Stimulated activated effector memory CD8-positive, alpha-beta T cell treated with anti-CD3 and anti-CD28 coated beads, Interleukin-12 subunit alpha, Interleukin-12 subunit beta, amount 100 ng/mL, for 72 hours (primary cell): ENCODE measurements at places on chromosomes 1 and 21.

- DNase-seq, result no peak
These were observed 87.0 kb downstream of the ATP5PO start for GRCh38 chr21:33828577-33828976.

DNA sequence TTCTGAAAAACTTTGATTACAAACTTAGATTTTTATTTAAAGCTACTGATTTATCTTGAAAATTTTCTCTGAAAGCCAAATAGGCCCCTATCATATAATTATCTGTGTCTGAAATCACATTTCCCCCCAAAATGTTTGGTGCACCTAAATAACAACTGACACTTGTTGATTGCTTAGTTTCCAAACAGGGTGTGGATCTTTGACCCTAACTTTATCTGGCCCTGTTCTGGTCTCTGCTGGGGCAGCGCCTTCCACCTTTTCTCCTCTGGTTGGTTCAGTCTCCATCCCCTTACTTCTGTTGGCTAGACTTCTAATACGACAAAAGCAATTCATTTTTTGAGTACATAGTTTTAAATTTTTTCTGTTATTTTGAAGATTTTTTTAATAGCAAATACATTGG, 10.2 kb upstream of the OTUD7B start:
- no peak for DNase-seq

GRCh38 chr1:228387321-228387720, 19.3 kb downstream of the TRIM11 start:
- no peak for DNase-seq

- DNase-seq, result peak; percentile 36
These were observed 29.0 kb upstream of the ABCG1 start for GRCh38 chr21:42189860-42190485.

DNA sequence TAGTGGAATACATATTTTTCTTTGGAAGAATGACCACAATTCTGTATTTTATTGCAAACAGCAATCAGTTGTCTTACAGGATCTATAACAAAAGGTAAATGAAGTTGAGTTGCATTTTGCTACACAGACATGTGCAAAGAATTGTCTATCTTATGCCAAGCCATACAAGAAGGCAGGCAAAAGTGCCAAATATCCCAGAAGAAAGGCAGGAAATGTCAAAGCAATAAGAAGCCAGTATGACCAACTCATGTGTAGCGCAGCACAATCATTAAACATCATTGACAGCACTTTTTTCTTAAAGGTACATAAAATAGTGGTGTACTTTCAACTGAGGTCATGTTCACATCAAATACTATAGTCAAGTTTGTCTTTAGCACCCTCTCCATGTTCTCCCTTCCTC, 42.7 kb downstream of the NIBAN1 start:
- no peak for DNase-seq

GRCh38 chr1:235820061-235820460, 46.6 kb downstream of the LYST start:
- DNase-seq, result no peak

GRCh38 chr1:215160351-215160750, 77.8 kb downstream of the KCNK2 start:
- DNase-seq, result no peak

DNA sequence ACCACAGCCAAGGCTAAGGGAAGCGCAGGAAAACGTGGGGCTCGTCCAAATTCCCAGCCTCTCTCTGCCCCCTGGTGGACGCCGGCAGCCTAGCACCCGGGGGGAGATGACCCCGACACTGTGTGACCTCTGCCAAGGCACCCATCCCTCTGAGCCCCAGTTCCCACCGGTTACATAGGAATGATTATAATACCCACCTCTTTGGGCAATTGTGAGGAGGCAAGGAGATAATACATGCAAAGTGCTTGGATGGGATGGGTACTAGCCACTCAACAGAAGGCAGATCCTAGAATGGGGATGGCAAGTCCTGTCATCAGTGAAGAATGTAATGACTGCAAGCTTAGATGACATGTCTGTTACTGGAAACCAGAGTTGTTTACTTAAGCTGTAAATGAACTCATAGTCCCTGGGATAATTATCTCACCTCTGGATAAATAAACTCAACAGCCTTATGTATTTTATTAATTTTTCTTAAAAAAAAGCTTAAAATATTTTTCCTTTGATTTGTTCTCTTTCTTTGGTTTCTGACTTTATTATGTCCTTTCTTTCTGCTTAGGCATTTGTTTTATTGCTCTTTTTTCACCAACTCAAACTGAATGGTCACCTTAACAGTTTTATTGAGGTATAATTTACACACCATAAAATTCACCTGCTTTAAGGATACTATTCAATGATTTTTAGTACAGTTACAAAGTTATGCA, 11.3 kb upstream of the BMP8B start:
- peak; percentile 41 for DNase-seq

GRCh38 chr1:211332830-211333229, 6.2 kb downstream of the TRAF5 start:
- no peak for DNase-seq

DNA sequence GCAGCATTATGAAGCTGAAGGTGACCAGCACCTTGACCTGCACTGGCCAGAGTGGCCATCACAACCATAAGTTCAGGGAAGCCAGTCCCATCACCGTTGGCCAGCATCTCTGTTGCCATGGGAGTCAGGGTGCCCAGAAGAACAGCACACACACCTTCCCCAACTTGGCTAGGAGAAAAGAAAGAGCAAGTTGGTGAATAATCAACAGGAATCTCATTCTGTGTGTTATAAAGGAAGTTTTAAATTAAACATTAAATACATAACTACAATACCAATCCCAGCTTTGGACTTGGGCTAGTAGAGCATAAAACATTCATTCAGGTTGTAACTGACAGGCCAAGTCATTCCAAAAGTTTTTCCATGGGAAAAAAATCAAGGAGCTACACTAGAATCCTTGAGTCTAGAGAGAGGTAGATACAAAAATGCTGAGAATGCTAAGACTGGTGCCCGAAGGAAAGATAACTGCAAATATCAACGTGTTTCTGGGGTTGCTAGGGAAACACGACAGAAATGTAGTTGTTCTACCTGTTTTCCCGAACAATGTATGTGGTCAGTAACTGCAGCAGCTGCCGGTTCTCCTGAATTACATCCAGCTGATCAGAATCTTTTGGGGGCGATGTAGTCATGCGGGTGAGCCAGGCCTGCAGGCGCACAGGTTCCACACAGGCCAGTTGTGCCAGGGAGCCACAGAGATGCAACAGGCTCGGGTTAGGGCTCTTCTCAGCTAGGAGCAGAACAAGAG, 45.6 kb downstream of the UBR4 start:
- no peak for DNase-seq

- no peak for DNase-seq
These were observed 251.2 kb downstream of the ZNF326 start for GRCh38 chr1:90246069-90246468.

- no peak for DNase-seq
These were observed 27.8 kb upstream of the FMOD start for GRCh38 chr1:203378556-203379245.

- DNase-seq, result no peak
These were observed 1.7 kb downstream of the SLC27A3 start for GRCh38 chr1:153776845-153777370.

DNA sequence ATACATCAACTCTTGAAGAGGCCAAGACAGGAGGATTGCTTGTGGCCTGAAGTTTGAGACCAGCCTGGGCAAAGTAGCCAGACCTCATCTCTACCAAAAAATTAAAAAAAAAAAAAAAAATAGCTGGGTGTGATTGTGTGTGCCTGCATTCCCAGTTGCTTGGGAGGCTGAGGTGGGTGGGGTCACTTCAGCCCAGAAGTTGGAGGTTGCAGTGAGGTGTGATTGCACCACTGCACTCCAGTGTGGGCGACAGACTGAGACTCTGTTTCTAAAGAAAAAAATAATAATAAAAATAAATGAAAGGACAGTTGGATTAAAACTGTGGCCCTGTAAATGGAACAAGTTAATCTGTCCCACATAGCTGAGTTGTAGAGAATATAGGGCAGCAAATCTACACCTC, 18.9 kb upstream of the ZNF496 start:
- DNase-seq, result no peak

GRCh38 chr1:107748531-107748930, 216.4 kb downstream of the VAV3 start:
- DNase-seq, result no peak
